Fibroblast of villous mesenchyme (primary cell): ENCODE measurements at places on chromosomes 16 and 17. TPM values are rescaled to one million over a fixed set of nuclear protein-coding genes. Genes with fewer than 3 reads are reported as not detected.

The KRTAP9-8 gene
- not detected in 2 replicates for total RNA-seq

The CDH3 gene
- total RNA-seq = 0.32 and 2.2 TPM in 2 replicates

DNA sequence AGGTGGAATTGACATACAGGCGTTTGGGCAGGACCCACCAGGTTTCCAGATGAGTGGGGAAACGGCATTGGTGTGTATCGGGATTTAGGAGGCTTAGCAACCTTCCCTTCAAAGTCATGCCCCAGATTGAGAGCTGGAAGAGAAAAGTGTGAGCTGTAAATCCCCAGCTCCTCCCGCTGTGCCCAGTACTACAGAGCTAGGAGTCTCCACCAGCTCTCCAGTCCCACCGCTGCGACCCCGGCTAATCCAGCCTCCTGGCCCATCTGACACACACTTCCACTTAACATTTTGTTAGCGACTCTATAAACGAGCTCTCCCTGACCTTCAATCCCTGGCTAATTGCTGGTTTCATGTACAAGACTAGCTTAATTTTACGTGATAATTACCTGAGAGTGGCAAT is 29.9 kb upstream of the LHX1 start:
- DNase-seq = no peak

The MT1A gene
- total RNA-seq = 1.3 and 1.9 TPM in 2 replicates

- no peak for DNase-seq
Observed at GRCh38 chr17:68296217-68297191, 5.2 kb downstream of the ARSG start.

- peak; percentile 99 for DNase-seq
Observed at GRCh38 chr17:27276653-27277156, 17.2 kb upstream of the WSB1 start.

DNA sequence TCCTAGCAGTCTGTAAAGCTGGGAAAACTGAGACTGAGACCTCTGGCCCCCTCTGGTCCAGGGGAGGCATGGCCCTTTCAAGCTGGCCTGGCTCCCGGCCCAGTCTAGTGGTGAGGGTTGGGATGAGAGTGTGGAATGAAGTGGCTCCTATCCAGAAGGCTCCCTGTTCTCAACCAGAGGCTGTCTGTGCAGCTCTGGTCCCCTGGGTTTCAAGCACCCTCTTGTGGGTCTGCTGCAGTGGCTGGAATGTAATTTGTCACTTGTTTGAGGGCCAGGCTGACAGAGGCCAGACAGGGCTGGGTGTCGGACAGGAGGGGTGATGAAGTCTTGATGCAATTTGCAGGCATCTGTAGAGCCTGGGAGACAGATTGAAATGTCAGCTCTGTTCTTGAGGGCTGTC is 22.1 kb upstream of the PHF12 start:
- peak; percentile 30 for DNase-seq

- no peak for DNase-seq
Observed at GRCh38 chr17:63156986-63157385, 191.0 kb downstream of the TANC2 start.
